Central memory CD4-positive, alpha-beta T cell (primary cell): ENCODE measurements at places on chromosomes 11 and 22.
A peak's percentile ranks its signal among the peaks of the same experiment; 100 is the strongest.

DNA sequence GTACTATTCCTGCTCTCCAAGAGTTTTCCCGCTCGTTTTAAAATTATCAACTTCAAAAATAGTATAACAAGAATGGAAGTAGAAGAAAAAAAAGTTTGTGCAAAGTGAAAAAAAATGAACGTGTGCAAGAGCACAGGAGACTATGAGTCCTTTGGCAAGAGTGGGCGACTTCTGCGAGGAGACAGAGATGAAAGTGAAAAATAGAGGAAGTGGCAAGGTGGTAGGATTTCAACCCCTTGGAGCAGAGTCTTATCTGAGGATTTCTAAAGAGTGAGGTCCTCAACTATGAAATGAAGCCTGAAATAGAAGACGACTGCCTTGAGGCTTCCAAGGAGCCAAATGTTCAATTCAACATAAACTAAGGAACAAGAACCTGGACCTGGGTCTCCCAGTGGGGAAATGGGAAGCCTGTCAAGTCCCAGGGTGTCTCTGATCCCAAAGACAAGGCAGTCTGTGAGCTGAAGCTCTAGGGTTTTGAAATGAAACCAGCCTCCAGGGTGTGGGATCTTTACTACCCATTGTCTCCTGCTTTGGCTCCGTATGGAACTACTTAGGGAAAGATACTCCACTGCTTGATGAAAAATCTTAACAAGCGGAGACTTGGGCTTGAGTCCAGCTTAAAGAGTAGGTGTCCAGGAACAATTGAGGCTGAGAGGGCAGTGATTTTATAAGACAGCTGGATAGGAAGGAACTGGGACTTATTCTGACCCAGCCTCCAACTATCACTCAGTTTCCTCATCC, 4.8 kb downstream of the P4HA3 start:
- no peak for DNase-seq

GRCh38 chr11:17739945-17740338, 5.4 kb downstream of the KCNC1 start:
- DNase-seq = no peak

DNA sequence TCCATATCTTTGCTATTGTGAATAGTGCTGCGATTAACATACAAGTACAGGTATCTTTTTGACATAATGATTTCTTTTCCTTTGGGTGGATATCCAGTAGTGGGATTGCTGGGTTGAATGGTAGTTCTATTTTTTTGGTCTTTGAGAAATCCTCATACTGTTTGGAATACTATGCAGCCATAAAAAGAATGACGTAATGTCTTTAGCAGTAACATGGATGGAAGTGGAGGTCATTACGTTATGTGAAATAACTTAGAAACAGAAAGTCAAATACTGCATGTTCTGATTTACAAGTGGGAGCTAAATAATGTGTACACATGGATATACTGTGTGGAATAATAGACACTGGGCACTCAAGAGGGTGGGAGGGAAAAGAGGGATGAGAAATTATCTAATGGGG, 4.0 kb upstream of the MMP10 start:
- no peak for DNase-seq

GRCh38 chr11:65539744-65540289, 14.9 kb downstream of the SCYL1 start:
- no peak for DNase-seq

DNA sequence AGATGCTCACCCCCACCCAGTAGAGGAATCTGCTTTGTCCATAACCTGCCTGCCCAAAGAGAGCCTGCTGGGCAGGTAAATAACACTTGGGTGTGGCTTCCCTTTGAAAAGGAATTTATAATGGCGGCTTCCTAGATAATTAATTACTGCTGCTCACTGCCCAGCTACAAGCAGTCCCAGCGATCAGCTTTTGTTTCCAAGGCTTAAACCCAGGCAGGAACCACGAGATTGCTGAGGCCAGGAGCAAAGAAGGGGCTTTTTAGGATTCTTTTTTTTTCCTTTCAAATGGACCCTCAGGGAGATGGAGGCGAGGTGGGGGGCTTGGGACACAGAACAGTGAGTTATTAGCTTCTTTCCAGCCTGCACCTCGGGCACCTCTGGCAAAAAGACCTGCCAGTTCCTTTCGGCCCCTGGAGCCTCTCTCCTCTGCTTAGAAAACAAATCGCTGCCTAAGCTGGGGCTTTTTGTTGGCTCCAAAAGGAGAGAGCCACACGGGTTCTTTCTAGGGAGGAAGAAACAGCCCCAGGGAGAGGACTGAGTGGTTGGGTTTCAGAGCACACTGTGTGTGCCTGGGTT, 107.2 kb downstream of the TSPAN18 start:
- DNase-seq = no peak

DNA sequence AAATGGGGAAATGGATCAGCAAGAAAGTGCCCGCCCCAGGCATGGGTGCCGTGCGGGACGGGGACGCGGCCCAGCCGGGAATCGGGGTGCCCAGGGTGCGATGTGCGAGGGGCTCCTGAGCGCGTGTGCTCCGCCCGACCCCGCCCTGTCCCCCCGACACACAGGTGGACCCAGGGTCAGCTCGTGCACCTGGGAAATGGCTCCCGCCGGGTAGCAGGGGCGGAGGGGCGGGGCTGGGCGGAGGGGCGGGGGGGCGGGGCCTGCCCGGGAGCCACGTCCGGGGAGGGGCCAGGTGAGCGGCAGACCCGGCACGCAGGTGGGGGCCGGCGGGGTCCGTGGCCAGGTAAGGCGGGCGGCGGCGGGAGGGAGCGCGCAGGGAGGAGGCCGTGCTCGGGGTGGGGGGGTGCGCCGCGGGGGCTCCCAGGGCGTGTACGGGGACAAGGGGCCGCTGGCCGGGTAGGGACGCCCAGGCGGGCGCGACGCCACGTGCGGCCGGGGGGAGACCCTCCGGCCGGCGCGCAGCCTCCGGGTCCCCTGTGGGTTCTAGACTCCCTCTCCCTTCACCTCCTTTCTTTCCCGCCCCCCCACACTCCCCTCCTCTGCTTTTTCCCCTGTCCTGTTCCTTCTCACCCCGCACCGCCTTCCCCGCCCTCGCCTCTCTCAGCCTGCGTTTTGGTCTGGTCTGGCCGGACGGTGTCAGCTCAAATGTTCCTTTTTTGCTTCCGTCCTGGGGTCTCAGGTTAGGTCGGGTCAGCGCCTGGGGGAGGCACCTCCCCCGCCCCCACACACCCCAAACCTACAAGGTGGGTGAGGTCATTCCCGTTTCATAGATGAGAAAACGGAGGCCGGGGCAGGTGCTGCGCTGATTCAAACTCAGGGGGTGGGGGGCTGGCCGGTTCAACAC, at the start of gene ARHGAP8:
ARHGAP8 (plus strand) TSS at position 291 of the 904 bp plus-strand sequence. CDS start 33,953 bp downstream, outside the sequence.
- no peak for DNase-seq

DNA sequence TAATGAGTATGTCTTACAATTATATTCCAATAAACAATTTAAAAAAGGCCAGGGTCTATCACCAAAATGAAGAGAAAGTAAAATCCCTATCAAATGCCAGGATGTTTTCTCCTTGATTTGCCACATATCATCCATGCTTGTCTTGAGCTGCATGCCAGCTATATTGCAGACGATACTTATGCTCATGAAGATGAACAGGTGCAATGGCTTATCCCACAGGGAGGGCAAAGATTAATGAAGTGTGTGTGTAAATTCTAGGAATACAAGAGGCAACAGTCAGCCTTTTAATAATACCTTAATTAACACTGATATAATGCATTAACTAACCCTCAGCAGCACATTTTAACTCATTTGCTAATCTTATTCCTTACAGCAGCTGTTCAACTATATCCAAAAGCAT, 850.5 kb downstream of the KCNA4 start:
- DNase-seq = no peak

DNA sequence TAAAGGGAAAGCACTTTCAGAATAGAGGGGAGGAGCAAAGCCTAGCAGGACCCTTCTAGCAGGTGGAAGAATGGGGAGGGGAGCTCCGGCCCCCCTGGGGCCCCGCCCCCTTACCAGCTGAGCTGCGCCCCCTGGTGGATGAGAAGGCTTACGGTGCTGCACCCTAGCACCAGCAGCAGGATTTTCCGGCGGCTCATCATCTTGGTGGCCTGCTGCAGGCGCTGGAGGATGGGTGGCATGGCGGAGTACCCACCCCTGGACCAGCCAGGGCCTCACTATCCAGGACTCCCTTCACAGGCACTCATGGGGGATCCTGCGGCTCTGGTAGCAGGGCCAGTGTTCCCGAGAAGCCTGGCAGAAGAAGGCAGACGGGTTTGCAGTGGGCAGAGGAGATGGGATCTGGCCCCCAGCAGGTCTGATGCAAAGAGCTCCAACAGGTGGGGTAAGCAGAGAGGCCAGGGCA, 3.8 kb downstream of the GAL3ST3 start:
- DNase-seq = peak; percentile 79

DNA sequence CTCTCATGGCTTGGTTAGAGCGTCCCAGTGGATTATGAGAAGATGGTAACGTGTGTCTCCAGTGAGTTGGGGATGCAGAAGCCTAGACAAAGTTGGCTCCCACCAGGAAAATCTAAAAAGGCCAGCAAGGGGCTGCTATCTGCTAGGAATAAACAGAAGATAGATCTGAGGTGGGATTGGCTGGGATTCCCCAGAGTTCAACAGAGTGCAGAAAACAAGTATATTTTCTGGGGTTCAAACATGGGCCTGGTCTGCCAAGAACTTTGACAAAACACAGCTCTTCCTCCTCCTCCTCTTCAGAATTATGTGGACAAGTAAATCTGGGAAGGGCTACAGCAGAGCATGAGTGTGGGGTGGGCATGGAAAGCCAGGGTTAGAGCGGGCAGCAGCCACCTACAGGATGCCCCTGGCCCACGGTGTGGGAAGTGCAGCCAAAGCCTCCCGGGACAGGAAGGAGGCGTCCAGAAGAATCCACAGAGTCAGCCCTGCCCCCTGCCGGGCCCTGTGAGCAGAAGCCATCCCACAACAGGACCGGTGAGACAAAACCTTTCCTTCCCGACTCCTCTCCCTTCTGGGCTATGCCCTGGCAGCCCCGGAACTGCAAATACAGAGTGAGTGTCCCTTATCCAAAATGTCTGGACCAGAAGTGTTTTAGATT, 67.1 kb downstream of the CD82 start:
- DNase-seq = peak; percentile 20

DNA sequence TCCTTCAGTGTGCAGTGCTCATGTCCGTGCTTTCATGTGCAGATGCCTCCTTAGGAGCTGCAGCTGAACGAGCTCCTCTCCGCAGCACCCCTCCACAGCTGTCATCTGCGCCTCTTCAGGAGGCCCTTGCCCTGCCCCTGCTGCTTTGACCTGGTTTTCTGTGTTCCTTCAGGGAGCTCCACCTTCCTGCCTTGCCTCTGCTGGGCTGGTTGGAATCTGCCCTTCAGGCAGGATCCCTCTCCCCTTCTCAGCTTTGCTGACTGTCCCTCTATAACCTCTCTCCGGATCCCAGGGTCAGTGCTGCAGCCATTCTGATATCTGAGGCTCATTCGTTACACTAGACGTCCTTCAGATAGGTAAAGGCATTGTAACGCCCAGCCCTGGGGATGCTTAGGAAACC, 67.9 kb downstream of the SCN3B start:
- DNase-seq = no peak

GRCh38 chr22:27783436-27784119, 18.0 kb downstream of the MN1 start:
- no peak for DNase-seq

DNA sequence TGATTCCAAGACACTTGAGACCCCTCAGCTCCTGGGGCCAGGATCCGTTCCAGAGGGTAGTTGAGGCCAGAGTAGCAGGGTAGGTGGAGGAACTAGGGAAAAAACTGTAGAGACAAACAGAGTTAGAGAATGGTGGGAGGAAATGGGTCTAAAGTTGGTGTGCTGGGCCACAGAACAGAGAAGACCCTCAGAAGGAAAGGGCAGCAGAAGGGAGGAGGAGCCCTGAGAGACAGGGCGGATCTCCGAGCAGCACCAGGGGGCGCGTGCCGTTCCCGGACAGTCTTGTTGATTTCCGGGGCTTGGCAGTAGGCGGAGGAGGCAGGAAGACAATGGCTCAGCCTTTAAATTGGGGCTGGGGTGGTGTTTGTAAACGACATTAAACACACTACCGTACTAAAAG, 2.4 kb upstream of the CECR2 start:
- no peak for DNase-seq

DNA sequence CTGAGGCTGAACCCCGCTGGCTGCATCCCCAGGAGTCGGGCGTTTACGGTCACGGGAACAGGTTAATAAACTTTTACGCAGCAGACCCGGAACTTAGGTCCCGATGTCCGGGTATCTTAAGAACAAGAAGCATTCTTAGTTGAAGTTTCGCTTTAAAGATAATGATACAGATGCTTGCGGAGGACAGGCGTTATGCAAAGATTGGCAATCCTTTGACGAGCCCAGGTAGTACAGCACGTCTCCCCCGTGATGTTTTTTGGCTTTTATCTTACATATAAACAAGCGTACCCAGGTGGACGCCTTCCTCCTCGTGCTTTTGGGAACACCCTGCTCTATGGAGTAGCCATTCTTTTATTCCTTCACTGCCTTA, 871 bp upstream of the TOLLIP start:
- peak; percentile 20 for DNase-seq

DNA sequence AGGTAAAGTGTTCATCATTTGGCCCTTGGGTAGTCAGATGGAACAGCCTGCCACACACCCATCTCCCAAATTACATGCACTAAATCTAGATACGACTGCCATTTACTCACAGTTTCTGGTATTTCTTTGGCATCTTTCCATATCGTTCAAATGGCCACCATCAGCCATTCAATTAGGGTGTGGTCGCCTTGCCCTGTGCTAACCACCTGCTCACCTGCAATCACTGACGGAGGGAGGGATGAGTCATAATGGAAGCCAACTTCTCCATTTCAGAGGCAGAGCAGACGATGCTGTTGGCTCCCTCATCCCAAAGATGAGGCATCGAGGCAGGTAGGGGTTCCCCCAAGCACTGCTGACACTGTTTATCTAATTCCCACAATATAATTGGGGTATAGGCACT, 14.6 kb downstream of the MS4A6A start:
- DNase-seq = no peak

DNA sequence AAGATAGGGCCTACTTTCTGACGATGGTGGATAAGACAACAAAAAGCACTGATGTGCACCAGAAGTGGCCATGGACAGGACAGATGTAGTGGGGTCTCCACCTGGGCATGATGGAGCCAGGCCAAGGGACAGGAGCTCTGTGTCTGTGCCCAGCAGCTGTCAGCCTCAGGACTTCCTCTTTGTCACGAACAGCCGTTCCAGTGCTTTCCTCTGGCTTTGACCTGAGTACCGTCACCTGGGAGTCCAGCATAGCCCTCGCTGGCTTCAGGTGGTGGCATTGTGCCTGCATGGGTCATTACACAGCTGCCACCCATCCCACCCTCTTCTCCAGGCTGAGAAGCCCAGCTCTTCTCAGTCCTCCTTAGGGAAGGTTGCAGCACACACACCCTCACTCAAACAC, 137.8 kb downstream of the GRIK4 start:
- DNase-seq = no peak

DNA sequence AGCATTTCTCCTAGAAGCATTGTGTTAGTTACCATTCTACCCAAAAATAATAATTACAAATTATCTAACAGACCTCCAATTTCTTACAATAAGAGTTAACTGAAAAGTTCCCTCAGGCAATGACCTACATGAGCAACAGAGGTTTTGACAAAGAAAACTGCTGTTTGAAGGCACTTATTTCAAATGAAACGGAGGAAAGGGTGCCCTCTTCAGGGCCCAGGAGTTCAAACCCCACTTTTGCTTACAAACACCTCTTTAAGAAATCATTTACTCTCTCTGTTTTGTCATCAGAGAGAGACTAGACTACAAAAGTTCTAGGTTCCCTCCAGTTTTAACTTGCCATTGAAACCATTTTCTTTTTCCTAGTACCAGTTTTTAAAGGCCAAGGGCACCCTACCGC, 56.7 kb downstream of the AMBRA1 start:
- DNase-seq = no peak
